ENCODE measurements at places on chromosomes 11 and 22.

- DNase-seq = no peak
These were observed 456 bp upstream of the PARVB start for GRCh38 chr22:44023404-44024287.

DNA sequence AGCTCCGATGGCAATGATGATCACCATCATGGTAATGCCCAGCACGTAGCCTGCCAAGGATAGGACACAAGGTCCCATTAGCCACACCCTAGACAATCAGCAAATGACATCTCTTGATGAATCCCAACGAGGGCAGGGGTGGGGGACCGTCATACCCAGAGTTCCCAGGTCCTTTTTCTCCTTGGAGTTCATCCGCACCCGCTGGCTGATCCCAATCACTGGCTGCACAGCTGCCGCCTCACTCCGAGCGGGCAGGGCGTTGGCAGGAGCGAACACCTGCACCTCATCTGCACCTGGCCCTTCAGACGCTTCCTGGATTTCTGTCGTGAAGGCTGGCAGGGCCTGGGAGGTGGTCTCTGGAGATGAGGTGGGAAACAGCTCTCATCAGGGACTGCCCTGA is 2.9 kb downstream of the PIK3IP1 start:
- DNase-seq = no peak

- DNase-seq = peak; percentile 99
These were observed 21.7 kb upstream of the HSPA8 start for GRCh38 chr11:123083623-123084029.

DNA sequence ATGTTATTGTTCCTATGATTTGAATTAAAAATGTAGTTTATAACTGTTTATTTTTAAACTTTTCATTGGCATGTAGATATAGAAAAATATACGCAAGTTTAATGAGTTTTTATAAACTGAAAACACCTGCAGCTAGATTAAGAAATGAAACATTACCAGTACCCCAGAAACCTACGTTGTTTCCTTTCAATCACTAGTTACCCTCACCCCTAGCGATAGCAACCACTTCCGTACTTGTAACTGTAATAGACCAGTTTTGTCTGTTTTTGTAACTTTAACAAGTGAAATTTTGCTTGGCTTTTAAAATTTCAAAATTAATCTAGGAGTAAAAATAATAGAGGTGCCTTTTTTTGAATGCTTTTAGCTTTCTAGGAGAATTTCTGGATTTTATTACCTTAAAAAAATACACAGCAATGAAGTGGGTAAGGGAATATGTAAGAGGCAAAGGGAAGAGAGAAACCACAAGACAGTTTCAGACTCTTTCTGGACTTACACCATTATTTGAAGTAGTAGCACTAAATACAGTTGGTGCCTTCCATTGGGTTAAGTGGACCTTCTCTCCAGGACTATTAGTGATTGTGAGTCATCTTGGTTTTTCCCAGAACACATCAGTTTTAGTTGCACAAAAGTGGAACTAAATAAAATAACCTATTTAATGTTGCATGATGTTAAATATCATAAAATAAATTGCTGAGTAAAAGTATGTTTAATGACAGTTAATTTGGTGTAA is 18.7 kb upstream of the NAT10 start:
- no peak for DNase-seq

DNA sequence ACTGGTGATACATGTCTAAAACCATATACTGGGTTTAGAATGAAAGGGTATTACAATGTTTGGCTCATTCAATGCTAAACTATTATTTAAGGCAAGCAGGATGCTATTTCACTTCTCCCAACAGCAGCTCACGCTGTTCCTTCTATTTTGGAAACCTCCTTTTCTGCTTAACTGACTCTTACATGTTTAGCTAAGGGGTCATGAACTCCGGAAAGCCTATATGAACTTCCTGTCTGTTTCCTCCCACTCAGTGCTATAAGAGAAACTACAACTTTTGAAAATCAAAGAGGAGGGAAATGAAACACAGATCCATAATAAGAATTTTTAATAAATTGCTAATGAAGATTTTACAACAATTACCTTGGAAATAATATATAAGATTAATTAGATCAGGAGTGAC is 30.9 kb downstream of the SLC36A4 start:
- no peak for DNase-seq

DNA sequence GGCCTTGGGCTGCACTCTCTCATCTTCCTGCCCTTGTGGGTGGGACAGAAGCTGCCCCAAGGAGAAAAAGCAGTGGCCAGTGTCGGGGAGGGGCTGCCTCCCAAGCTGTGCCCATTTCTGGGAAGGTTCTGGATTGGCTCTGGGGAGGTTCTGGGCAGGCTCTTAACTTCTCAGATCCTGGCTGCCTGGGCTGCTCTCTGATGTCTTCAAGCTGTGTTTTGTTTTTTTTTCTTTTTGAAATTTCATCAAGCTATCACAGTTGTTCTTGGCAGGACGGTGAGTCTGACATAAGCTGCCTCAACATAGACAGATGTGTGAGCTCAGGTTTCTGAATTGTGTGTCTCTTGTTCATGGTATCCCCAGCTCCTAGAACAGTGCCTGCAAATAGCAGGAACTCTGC is 1032.0 kb downstream of the BRD1 start:
- no peak for DNase-seq

DNA sequence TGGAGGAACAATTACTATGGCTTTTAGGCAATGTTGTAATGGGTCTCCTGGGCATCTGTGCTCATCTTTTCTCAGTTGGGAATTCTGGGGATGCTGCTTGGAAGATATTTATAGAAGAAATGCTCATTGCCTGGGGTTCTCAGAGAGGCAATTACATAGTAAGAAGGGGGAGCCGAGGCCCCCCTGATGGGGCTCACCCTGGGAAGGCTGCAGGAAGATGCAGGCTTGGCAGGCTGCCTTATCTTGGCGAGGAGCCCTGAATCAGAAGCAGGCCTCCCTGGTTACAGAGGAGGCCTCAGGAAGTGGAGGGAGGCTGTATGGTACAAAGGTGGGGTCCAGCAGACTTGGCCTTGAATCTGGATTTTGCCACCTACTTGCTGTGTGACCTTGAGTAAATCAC is 60.6 kb upstream of the CRYBB3 start:
- no peak for DNase-seq

DNA sequence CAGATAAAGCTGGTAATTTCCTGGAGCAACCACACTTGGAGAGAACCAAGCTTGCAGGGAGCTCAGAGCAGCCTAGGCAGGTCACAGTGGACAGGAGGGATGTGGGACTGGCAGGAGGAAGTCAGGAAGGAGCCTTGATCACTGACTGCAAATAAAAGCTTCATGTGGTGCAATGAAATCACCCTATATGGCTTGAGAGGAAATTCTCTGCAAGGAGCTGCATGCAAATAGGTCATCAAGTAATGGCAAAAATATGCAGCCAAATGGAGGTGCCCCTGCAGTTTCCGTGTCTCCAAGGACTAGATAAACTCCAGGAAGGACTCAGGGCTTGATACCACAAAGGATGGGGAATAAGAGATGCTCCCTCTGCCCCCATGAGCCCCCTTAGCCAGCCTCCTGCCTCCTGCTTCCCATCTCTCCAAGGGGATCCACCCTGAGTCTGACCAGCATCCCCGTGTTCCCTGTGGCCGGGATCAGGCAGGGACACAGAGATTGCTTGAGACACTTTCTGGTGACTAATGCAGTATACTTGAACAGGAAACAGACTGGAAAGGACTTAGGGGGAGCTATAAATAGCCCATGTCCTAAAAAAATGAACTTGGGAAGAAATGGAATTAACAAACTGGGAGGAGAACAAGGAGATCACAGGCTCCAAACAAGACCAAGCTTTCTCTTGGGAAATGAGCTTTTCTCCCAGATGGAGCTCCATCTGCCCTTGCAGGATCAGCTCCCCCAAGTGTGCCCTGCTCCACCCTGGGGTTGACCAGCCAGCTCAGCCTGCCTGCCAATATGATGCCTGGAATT is 23.9 kb upstream of the MICAL2 start:
- peak; percentile 95 for DNase-seq

DNA sequence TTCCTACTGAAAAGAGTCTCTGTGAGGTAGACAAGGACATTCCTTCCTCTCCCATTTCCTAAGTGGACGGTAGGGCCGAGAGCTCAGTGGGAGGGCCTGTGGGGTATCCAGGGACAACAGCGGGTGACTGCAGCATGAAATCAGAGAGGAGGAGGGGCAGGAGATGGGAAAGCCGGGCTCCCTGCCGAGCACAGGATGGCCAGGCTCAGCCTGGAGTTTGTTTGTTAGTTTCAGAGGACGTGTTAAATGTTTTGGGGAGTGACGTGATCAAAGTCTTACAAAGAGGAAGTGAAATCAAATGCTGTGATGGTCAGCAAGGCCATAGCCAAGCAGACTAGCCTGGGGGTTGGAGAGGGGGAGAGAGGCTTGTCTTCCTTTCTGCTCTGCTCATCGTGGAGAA is 152.7 kb downstream of the ADAMTS15 start:
- DNase-seq = peak; percentile 84

GRCh38 chr11:133892126-133892525 is 46.8 kb upstream of the SPATA19 start:
- no peak for DNase-seq

DNA sequence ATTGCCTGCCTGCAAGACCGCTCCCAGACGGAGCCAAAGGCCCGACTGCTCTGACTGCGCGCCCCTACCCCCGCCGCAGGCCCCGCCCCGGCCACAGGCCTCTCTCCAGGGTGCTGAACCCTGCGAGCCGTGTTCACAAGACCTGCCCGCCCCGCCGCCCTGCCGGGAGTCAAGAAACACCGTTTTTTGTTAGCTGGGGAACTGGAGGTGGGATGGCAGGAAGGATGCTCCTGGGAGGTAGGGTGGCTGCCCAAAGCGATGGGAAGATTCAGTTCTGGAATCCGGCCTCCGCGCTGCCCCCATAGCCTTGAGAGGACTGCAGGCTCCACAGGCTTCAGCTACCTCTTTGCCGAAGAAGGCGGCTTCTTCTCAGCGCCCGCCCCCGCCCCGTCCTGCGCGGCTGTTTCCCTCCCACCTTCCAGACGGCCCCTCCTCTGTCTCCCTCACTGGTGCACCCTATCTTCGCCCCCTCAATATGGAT is 2.7 kb upstream of the PDE2A start:
- peak; percentile 32 for DNase-seq

DNA sequence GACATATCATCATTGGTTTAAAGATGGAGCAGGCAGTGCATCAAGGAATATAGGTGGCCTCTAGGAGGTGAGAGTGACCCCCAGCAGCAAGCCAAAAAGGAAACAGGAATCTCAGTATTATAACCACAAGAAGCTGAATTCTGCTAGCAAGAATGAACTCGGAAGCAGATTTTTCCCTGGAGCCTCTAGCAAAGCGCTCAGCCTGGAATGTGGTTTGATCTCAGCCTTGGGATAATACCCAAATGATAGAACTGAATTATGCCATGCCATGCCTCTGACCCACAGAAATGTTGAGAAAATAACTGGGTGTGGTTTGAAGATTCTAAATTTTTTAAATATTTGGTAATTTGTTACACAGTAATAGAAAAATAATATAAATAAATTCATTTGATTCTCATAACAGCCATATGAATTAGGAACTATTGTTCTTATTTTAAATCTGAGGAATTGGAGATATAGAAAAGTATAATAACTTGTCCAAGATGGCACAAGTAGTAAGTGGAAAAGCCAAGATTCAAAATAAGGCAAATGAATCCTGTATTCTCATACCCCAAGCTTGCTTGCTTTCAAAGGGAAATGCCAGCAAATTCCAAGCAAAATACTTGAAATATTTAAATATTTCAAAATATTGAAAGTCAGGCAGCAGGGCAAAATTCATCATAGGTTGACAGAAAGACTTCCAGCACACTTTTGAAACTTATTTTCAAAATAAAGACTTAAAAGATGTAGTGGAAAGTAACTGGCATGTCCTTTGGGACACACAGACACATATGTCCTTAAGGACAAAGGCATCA is 567.4 kb downstream of the KCNA4 start:
- DNase-seq = no peak

DNA sequence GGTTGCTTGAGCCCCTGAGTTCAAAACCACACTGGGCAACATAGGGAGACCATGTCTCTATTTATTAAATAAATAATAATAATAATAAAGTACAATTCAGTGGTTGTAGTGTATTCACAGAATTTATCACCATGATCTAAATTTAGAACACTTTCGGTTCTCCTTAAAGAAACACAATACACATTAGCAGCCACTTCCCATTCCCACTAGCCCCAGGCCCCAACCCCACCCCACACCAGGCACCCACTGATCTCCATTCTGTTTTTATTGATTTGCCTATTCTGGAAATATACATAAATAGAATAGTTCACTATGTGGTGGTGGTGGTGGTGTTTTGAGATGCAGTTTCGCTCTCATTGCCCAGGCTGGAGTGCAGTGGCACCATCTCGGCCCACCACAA is 45.7 kb downstream of the BCL2L13 start:
- DNase-seq = no peak

GRCh38 chr11:815675-816432 is 2.9 kb upstream of the PNPLA2 start:
- DNase-seq = no peak

GRCh38 chr22:22687638-22688500 is 43.5 kb downstream of the GGTLC2 start:
- peak; percentile 66 for DNase-seq

DNA sequence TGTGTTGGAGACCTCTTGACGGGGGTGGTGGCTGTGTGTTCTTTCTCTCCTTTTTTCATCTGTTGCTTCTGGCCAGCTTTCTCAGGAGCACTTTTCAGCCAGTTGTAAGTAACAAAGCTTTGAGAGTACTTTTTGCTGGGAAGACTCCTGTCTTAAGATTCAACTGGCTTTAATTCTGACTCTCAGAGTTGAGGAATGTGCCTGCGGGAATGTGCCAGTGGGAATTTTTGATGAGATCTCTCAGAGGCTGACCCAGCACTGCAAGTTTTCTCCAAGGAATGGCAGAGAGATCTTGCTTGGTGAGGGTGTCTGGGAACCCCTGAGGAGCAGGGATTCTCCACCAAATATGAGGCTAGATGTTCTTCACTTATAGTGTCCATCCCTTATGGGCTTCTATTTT is 91.6 kb upstream of the OR9Q1 start:
- no peak for DNase-seq

GRCh38 chr11:92362989-92363388 is 138.4 kb downstream of the FAT3 start:
- no peak for DNase-seq

GRCh38 chr11:126054882-126055281 is 7.8 kb downstream of the CDON start:
- DNase-seq = no peak

DNA sequence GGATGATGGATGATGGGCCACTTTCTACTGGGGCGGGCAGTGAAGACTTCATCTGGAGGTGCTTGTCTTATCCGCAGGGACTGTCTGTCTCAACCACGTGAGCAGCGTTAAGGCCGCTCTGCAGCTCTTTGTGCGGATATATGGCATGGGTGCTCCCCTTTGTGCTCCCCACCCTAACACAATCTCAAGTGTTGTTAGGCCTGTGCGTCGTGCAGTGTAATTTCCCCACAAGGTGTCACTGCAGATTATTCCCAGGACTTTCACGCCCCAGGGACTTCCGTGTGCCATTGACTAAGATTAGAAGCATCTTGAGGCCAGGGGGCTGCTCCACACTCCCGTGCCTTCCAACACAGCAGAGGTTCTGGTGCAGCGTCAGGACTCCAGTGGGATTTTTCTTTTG is 65.3 kb downstream of the TBC1D22A start:
- DNase-seq = no peak

- no peak for DNase-seq
These were observed 353.7 kb downstream of the MIAT start for GRCh38 chr22:27011133-27011532.

GRCh38 chr11:45384711-45385241 is 98.6 kb upstream of the SYT13 start:
- DNase-seq = no peak

- no peak for DNase-seq
These were observed 11.4 kb downstream of the EHF start for GRCh38 chr11:34632105-34632791.

Measured in brain microvascular endothelial cell (primary cell).